ENCODE measurements at places on chromosomes 6 and 20.

DNA sequence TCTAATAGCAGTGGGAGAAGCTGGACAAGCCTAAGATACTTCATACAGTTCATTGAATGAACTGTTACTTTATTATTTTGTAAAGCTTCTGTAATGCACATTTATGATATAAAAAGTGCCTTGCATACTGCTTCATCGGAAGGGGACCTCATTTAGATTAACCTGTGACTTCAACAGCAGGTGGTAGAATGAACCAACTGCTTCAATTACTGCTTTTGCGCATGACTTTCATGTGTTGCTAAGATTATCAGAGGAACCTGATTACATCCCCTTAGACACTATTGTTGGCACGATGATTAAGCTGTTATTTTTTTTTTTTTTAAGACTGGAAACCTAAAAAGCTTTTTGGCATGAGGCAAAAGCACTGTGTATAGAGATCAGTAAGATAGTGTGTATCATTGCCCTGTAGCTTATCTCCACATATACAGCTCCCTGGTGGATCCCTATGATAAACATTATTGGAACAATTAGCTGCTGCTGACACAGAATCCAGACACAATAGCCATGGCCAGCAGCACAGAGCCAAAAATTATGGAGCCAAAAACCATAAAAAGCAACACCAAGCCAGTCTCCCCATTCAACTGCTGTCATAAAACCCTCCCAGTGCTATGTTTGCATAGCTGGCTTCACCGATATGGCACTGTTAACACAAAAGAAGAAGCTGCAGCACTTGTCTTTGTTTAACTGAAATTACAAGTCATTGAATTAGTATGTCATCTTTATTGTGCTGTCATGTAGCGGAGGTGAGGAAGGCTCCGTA lies 731.6 kb upstream of the MMS22L start:
- no peak for DNase-seq

GRCh38 chr20:59300333-59301081 lies at the start of gene EDN3:
Gene EDN3 (plus strand): TSS chr20:59300611. CDS start chr20:59300813, 202 bp downstream.
- DNase-seq, result no peak

- no peak for DNase-seq
Measured at GRCh38 chr6:29517245-29517644, 29.5 kb upstream of the MAS1L start.

- no peak for DNase-seq
Measured at GRCh38 chr6:89022798-89023197, 57.8 kb upstream of the PNRC1 start.

GRCh38 chr6:159490298-159490937 lies 202.6 kb downstream of the SOD2 start:
- no peak for DNase-seq

- DNase-seq, result no peak
Measured at GRCh38 chr6:21161707-21162106, 431.8 kb upstream of the SOX4 start.

Data from RCC 7860 (cell line).